NCI-H510A treated with DMSO at 0.1 percent for 48 hours (cell line): ENCODE measurements at places on chromosomes 13 and 19.

GRCh38 chr13:58018865-58019264, 387.3 kb downstream of the PCDH17 start:
- DNase-seq = peak; percentile 75

DNA sequence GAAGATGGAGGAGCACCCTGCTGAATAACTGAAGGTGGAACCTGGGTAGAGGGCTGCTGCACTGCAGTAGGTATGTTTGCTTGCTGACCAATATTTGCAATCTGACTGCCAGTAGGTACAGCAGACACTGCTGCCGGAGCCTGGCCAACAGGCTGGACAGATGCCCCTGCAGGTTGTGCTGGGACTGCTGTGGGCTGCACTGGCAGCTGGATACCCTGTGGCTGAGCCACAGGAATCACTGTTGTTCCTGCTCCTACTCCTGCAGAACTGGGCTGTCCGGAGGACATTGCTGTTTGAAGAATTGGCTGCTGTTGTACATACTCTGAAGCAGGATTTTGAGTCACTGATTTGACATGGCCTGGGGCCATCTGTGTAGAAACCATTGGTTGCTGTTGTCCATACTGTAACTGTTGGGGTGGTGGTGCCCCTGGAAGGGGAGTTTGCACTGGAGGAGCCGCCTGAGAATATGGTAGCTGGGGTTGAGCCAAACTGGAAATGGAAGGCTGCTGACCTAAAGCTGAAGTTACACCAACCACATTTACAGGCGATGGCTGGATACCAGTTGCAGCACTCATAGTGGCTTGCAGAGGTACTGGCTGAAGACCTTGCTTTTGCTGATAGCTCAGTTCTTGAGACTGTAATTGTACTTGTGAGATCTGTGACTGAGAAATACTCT, 2.2 kb downstream of the TSC22D1 start:
- no peak for DNase-seq

DNA sequence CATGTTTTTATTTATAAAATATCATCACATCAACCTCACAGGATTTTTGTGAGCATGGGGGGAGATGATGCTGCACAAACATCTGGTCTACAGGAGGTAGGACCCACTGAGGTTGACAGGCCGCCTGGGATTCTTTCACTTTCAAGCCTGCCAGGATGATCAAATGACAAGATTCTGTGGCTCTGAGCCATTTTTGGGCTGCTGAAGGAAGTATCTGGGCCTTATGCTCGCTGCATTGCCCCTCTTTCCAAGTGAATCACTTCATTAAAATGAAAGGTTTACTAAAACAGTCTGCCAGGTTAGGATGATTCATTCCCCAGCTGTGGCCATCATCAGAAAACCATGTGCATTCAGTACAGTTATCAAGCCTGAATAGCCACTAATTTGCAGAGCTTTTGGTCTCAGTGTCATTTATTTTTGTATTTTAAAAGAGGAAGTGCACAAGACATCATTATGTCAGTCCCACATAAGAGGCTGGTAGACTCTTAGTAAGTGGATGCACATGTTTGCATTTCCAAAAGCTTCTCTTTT, 34.4 kb downstream of the STARD13 start:
- DNase-seq = no peak

GRCh38 chr19:37329686-37330085, 41.2 kb upstream of the ZNF527 start:
- DNase-seq = no peak

GRCh38 chr13:113295776-113296175, 1.3 kb upstream of the LAMP1 start:
- no peak for DNase-seq

DNA sequence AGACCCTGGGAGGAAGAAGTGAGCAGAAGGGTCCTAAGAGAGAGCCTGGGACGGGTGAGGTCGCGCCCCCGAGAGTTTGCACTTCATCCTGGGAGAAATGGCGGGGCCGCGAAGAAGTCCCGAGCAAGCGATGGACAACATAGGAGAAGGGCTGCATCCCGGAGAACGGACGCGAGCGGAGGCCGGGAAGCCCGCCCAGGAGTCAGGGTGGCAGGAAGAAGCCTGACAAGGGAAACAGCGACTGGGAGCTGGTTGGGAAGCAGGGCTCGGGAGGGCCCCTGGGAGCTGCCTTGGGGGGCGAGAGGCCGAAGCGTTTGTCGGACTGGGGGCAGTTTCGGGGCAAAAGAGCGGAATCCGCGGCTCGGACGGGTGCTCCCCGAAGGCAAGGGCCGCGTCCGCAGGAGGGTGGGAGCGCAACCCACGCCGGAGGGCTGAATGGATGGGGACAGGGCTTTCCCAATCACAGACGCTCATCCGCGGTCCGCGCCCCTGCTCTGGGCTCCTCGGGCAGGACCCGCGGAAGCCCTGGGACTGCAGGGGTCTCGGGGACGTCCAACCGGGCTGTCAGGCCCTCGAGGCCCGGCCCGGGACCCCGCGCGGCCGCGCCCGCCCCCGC, 469 bp downstream of the ABHD17A start:
- DNase-seq = no peak

DNA sequence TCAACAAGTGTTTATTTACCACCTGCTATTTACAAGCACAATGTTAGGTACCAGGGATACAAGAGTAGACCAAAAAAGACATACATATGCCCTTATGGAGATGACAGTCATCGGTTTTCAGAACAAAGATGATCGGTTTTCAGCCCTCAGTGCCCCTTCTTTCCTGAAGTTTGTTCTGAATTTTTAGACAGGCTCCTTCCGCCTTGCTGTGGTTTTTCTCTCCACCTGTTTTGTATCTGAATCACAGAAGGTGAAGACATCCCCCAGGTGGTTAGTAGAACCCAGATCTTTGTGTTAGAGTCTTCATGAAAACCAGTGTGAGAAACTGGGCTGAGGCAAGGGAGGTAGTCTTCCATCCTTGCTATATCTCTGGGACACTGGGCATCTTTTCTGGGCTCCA, 23.5 kb downstream of the ACTL9 start:
- no peak for DNase-seq

DNA sequence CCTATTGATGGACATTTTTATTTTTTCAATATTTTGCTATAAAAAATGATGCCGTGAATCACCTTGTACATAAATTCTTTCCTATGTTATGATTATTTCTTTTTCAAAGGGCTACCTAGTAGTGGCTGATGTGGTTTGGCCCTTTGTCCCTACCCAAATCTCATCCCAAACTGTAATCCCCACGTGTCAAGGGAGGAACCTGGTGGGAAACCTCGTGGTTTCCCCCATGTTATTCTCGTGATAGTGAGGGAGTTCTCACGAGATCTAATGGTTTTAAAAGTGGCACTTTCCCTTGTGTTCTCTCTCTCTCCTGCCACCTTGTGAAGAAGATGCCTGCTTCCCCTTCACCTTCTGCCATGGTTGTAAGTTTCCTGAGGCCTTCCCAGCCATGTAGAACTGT, 94.9 kb downstream of the TM9SF2 start:
- no peak for DNase-seq

- DNase-seq = no peak
Observed at GRCh38 chr19:9061879-9062278, 25.0 kb upstream of the OR1M1 start.

DNA sequence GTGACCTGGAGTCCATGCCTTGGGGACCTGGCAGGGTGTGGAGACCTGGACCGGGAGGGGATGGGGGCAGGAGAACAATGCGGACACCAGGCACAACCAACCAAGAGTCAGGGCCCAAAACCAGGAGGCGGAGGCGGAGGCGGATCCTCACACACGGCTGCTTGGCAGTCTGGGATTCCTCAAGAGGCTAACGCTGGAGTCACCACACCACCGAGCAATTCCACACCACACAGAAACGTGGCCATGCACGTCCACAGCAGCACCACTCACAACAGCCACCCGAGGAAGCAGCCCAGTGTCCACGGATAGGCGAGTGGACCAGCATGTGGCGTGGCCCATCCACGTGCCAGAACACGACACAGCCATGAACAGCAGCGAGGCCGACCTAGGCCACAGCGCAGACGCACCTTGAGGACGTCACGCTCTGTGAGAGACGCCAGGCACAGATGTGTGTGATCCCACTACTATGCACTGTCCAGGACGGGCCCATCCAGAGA, 17.7 kb downstream of the SBNO2 start:
- no peak for DNase-seq

GRCh38 chr19:28961772-28962500, 251.0 kb downstream of the UQCRFS1 start:
- no peak for DNase-seq

GRCh38 chr13:39881887-39882286, 226.4 kb downstream of the COG6 start:
- no peak for DNase-seq

DNA sequence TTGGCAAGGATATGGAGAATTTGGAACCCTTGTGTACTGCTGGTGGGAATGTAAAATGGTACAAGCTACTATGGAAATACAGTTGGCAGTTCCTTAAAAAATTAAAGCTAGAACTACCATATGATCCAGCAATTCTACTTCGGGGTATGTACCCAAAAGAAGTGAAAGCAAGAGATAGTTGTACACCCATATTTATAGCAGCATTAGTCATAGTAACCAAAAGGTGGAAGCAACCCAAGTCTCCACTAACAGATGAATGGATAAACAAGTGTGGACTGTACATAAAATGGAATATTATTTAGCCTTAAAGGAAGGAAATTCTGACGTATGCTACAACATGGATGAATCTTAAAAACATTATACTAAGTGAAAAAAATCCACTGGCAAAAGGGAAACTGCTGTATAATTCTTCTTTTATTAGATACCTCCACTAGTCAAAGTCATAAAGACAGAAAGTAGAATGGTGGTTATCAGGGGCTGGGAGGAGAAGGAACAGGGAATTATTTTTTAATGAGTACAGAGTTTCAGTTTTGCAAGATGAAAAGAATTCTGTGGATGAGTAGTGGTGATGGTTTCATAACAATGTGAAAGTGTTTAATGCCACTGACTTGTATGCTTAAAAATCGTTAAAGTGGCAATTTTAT, 141.6 kb downstream of the RXFP2 start:
- no peak for DNase-seq

DNA sequence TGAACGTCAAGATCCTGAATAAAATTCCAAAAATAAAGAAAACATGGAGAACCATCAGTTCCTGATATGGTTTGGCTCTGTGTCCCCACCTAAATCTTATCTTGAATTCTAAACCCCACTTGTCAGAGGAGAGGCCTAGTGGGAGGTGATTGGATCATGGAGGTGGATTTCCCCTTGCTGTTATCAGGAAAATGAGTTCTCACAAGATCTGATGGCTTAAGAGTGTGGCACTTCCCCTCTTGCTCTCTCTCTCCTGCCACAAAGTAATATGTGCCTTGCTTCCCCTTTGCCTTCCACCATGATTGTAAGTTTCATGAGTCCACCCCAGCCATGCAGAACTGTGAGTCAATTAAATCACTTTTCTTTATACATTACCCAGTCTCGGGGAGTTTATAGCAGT, 827.4 kb downstream of the GPC5 start:
- DNase-seq = no peak

GRCh38 chr13:75038393-75039113, 443.4 kb downstream of the TBC1D4 start:
- no peak for DNase-seq

- no peak for DNase-seq
Observed at GRCh38 chr13:64333888-64334287, 2896.2 kb downstream of the PCDH9 start.

DNA sequence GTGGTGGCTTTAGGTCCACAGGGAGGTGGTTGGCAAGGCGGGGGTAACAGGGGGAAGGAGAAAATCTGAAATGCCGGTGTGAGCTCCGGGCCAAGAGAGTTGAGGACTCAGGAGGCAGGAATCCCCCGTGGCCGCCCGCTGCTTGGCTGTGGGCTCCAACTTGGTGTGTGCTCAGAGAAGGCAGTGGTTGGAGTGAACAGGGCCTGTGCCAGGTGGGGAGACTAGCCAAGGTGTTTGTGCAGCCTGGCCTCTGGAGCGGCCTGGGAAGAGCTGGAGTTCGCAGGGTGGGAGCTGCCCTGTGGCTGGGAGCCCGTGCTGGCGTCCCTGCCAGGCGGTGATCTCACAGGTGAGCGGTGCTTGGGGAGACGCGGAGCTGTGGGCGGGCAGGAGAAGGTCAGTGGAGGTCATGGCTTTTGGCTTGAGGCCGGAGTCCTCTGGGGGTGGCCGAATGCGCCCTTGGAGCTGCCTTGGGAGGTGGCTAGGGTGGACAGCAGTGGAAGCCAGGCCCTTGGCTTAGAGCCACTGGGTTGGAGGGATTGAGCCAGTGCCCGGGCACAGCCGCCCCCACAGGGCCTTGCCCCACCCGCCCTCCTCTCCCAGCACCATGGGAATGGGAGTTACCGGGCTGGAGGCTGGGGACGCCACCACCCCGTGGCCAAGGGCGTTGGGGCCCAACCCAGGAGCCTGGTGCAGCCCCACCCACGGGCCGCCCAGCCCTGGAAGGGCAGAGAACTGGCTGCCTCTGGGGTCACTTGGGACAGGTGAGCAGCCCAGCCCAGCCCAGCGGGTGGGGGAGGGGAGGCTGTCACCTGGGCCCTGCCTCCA, 7.1 kb upstream of the CIRBP start:
- peak; percentile 13 for DNase-seq

DNA sequence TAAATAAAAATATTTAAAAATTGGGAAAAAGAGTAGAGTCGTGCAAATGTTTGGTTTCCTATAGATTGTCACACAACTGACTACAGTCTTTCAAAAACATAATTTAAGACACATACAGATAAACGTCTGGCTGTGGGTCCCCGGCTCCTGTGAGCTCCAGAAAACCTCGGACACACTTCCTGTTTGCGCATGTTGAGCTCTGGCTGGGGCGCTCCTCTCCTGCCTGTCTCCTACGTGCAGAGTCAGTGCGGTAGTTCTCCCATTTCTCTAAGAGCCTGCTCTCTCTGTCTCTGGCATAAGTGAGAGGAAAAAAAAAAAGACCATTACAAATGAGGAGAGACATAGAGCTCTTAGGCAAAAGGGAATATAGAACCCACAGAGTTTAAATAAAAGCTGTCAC, 128.2 kb upstream of the OBI1 start:
- no peak for DNase-seq

- no peak for DNase-seq
Observed at GRCh38 chr19:6730153-6730804, 7.1 kb downstream of the GPR108 start.

DNA sequence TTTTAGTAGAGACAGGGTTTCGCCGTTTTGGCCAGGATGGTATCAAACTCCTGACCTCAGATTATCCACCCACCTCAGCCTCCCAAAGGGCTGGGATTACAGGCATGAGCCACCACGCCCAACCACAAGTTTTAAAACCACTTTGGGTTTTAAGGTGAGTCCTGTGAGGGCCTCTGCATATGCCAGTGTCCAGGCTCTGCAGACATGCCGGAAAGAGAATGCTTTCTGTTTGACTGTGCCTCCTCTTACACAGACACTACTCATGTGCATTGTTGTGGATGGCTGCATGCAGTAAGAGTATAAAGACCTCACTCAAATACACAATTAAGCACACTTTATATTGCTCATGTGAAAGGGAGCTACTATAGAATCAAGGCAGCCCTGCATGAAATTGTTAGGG, 20.8 kb upstream of the SLC25A30 start:
- DNase-seq = no peak

GRCh38 chr13:93721483-93721882, 494.9 kb downstream of the GPC6 start:
- no peak for DNase-seq

GRCh38 chr13:98816406-98816805, 63.9 kb upstream of the SLC15A1 start:
- DNase-seq = no peak

DNA sequence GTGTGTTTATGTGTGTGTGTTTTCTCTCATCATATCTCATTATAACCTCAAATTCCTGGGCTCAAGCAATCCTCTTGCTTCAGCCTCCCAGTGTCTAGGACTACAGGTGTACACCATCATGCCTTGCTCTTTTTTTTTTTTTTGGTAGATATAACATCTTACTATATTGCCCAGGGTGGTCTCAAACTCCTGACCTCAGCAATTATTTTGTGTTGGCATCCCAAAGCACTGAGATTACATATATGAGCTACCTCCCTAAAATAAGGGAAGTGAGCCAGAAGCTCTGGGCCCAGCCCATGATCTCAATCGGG, 448 bp upstream of the ZNF543 start:
- DNase-seq = no peak
